Vagina (tissue), 2 donors: ENCODE measurements at places on chromosomes 11 and 22.

GRCh38 chr11:59787816-59788215 is 22.8 kb downstream of the MRPL16 start:
- DNase-seq, result no peak

DNA sequence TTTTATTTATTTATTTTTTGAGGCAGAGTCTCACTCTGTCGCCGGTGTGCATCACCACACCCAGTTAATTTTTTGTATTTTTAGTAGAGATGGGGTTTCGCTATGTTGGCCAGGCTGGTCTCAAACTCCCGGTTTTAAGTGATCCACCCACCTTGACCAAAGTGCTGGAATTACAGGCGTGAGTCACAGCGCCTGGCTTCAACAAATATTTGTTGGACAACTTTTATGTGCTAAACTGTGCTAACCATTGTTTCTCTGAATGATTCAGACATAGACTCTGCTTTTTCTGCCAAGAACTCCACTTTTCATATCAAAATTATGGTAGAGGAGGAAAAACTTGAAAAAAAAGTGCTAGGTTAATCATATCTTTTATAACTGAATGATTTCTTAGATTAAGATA is 36.3 kb downstream of the MMP7 start:
- no peak for DNase-seq

DNA sequence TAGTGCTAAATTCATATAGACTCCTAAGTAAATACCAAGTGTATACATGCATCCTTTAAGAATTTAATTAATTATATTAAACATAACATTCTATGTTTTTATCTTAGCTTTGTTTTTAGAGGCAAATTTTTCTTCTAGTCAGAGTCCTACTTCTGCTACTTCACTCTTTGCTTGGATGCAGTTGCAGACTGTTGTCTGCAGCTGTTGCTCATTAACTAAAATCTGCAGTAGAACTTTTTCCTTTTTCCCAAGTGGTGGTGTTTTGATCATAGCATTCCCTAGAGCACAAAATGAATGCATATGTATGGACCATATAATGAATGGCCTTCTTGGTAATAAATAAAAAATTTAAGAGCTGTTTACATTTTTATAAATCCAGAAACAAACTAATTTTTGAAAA is 198.3 kb downstream of the CASP12 start:
- no peak for DNase-seq

- no peak for DNase-seq
Measured at GRCh38 chr11:36167073-36167472, 122.2 kb downstream of the COMMD9 start.

DNA sequence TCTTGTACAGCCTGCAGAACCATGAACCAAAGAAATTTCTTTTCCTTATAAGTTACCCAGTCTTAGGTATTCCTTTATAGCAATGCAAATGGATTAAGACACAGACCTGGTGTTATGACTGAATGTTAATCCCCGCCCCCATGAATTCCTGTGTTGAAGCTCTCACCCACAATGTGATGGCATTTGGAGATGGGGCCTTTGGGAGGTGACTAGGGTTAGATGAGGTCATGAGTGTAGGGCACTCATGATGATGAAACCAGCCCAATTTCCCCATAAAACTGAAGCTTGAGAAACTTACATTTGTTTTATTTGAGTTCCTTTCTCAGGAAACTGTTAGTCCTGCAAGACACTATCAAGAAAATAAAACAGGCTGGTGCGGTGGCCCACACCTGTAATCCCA is 115.8 kb upstream of the THY1 start:
- no peak for DNase-seq

DNA sequence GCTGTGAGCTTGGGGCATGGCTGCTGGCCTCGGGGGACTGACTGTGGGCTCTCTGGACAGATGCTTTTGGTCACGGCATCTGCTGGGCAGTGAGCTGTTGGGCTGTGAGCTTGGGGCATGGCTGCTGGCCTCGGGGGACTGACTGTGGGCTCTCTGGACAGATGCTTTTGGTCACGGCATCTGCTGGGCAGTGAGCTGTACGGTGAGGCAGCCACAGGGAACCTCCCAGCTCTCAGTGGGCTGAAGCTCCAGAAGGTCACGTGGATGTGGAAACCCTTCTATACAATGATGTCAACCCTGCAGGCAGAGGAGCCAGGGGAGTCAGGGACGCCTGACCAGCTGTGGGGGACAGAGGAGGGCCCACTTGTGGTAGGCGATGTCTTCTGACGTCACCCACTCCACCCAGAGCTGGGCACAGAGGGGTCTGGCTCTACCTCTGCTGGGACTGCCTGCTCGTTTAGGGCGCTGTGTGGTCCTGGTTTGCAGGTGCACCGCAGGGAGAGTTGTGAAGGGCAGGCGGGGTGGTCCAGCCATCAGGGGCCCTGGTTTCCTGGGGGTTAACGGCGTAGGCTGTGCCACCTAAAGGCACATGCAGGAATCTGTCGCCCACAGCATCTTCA is 1331.3 kb downstream of the BRD1 start:
- DNase-seq, result no peak

- no peak for DNase-seq
Measured at GRCh38 chr11:104765401-104766095, 132.7 kb downstream of the CASP12 start.

DNA sequence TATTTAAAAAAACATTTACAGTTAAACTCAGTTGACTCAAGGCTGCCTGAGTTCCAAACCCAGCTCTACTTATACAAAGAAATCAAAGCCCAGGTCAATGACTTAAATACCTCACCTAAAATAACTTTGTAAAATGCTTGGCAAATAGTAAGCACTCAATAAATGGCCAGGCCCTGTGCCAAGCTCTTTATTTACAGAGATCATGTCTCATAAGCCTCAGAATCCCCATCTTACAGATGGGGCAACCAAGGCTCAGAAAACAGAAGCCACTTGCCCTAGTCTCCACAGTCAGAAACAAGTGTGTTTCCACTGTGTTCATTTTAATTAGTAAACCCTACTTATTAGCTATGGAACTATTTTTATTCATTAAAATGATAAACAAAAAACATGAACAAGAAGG is 30.5 kb upstream of the TTC28 start:
- DNase-seq, result no peak

- DNase-seq, result no peak
Measured at GRCh38 chr11:64060263-64060860, 24.6 kb downstream of the FLRT1 start.

GRCh38 chr22:42644422-42645340 is 4.3 kb upstream of the ATP5MGL start:
- DNase-seq, result no peak

DNA sequence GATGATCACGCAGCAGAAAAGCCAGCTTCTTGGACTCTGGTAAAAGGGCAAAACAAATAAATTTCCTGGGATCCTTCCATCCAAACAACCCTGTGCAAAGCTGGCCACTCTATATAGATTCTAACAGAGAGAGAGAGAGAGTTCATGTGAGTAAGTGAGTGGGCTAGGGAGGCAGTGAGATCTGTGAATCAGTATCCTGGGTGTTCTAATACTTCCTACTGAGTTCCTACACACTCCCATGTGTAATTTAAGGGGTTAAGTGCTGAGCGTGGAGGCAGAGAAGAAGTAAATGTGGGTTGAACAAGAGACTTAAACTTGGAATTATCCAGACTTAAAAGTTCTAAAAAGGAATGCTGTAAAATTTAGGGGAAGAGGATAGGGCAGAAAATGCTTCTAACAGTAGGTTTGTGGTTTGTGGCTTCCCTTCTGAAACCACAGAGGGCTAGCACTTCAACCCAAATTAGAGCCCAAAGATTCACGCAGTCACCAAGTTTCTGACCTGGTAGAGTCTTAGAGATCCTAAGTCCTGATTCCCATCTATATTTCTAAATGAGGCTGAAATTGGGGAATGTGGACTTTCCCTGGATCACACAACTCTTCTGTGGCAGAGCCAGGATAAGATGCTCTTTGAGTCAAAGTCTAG is 413.9 kb downstream of the TENM4 start:
- no peak for DNase-seq

- no peak for DNase-seq
Measured at GRCh38 chr11:9726321-9727022, 62.6 kb downstream of the SWAP70 start.

GRCh38 chr11:126059238-126059781 is 3.4 kb downstream of the CDON start:
- no peak for DNase-seq

DNA sequence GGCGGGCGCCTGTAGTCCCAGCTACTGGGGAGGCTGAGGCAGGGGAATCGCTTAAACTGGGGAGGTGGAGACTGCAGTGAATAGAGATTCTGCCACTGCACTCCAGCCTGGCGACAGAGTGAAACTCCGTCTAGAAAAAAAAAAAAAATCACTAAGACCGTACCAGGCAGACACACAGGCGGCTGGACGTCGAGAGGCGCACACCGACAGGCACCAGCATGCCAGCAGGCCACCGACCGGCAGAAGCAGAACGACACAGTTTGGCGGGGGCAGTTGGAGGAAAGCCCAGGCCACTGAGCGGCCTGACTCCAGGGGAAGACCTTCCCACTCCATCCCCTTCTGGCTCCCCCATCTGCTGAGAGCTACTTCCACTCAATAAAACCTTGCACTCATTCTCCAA is 17.5 kb downstream of the OR10D3 start:
- no peak for DNase-seq

DNA sequence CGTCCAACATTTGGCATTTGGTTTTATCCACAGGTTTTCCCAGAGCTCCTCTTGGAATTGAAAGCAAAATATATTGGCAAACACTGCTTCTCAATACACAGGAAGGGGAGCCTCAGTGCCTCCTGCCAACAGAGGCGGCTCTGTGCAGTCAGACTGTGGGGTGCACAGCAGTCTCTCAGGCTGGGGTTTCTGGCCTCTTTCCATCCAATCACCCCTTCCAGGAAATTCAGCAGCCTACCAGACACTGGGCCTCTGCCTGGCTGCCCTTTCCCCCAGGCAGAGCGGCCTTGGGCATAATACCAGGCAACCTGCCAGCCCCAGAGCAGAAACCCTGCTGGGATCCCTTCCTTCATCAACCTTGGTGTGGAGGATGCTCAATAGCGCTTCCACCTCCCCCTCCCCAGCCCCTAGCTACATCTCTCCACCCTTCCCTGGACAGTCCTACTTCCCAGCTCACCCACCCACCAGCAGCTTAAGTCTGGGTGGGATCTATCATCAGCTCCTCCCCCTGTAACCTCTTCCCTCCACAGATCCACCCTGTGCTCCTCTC is 17.8 kb upstream of the RAPSN start:
- no peak for DNase-seq

DNA sequence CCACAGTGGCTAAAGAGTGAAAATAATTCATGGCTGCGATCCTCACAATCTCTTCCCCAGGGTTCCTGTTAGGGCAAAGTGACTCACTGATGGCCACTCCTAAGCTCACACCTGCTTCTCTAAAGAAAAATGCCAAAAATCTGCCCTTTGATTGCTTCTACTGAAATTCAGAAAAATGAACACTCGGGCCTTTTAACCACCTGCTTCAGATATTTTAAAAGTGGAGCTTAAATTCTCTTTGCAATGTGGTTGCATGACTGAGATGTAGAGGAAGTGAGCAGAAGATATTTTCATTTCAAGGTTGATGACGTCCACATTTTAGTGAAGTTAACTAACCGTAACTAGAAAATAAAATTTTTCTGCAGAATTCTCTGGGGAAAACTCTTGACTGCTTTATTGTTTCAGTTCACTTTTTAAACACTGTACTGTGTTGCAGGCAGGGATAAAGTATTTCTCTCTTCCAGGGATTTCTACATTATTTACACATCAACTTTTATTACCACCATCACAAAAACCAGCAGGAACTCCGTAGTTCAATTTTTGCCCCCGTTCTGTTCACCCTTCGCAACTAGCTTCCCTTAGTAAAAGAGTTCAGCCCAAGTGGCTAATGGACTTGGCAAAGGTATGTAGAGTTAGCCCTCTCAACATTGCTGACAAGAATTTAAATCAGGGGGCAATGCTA is 8.5 kb downstream of the RAB30 start:
- no peak for DNase-seq

DNA sequence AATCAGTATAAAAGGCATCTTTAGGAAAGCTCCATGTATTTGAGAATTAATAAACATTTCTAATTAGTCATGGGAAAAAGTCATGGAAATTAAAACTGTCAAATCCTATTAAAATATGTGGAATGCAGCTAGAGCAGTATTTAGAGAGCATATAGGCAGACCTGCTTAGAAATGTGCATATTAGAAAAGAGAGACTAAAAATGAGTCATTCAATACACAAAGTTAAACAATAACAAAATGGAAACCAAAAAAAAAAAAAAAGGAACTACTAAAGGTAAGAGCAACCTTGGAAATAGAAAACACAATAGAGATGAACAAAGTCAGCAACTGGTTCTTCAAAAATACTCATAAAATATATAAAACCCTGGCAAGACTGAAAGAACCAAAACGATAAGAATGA is 59.7 kb upstream of the RASSF10 start:
- DNase-seq, result no peak

GRCh38 chr11:70455354-70455753 is 57.0 kb downstream of the CTTN start:
- DNase-seq, result no peak

DNA sequence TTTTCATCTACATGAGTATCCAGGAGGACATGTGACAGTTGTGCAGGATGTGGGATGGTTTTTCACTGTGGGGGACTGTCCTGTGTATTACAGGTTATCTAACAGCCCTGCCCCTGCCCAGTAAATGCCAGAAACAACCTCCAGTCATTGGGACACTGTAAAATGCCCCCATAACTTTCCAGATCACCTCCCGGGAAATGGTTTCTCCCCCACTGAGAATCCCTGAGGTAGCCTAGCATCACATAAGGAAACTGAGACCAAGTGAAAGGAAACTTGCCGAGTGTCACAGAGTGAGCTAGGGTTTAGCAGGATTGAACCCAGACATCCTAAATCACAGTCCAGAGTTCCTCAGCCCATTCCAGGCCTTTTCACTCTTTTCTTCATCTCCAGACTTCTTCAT is 48.3 kb upstream of the SLC6A5 start:
- DNase-seq, result no peak

DNA sequence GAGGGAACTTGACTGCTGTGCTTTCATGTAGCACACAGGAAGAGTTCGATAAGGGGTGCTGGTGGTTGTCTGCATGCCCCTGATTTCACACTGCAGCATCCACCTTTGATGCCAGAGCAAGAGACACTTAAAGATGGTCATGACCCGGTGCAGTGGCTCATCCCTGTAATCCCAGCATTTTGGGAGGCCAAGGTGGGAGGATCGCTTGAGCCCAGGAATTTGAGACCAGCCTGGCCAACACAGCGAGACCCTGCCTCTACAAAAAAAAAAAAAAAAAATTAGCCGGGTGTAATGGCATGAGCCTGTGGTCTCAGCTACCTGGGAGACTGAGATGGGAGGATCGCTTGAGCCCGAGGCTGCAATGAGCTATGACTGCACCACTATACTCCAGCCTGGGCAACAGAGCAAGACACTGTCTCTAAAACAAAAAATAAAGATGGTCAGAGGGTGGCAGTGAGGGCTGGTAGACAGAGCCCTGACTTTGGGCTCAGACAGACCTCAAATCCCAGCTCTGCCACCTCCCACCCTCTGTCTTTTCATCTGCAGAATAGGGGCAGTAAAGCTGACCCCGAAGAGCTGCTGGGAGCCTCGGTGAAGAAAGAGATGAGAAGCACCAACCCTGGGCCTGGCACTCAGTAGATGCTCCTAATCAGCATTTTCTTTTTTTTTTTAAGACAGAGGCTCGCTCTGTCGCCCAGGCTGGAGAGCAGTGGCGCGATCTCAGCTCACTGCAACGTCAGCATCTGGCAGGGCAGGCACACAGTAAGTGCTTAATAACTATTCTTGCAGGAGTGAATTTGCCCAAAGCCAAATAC is 17.7 kb downstream of the VWCE start:
- DNase-seq, result no peak
